ENCODE measurements at places on chromosomes 5 and 9. TPM values are rescaled to one million over a fixed set of nuclear protein-coding genes. Genes with fewer than 3 reads are reported as not detected.

- no peak for DNase-seq
Measured at GRCh38 chr5:124544366-124545055, 201.9 kb downstream of the ZNF608 start.

SEMA6A gene
- polyA plus RNA-seq: 0.15 TPM

ANKRD34B gene
- polyA plus RNA-seq: not detected

- no peak for DNase-seq
Measured at GRCh38 chr9:136572003-136572827, 26.4 kb upstream of the NOTCH1 start.

CCNI2 gene
- 2.5 TPM for polyA plus RNA-seq

FOXD4L4 gene
- polyA plus RNA-seq: not detected
